ENCODE measurements at places on chromosomes 2 and 18.

- DNase-seq: no peak
Measured at GRCh38 chr2:144430722-144431391, 89.1 kb downstream of the ZEB2 start.

GRCh38 chr2:239114616-239115265 is 266.9 kb downstream of the TWIST2 start:
- no peak for DNase-seq

DNA sequence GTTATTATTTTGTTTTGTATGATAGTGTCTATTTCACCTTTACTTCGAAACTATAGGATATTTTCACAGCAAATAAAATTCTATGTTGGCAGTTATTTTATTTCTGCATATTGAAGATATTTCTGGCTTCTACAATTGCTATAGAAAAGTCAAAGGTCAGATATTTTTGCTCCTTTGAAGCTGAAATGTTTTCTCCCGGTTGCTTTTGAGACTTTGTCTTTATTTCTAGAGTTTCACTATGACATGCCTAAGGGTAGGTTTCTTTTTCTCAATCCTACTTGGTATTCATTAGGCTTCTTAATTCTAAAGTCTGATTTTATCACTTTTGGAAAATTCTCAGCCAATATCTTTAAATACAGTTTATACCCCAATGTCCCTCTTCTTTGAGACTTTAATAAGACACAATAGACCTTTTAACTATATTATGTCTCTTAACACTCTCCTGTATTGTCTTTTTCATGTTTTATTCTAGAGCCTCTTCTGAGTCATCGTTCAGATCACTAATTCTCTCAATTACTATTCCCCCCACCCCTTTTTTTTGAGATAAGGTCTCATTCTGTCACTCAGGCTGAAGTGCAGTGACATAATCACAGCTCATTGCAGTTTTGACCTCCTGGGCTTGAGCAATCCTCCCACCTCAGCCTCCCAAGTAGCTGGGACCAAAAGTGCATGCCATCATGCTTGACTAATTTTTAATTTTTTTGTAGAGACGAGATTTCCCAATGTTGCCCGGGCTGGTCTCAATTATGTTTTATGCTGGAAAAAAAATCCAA is 50.5 kb downstream of the USP37 start:
- no peak for DNase-seq

- DNase-seq: no peak
Measured at GRCh38 chr18:9987345-9987744, 73.5 kb downstream of the VAPA start.

DNA sequence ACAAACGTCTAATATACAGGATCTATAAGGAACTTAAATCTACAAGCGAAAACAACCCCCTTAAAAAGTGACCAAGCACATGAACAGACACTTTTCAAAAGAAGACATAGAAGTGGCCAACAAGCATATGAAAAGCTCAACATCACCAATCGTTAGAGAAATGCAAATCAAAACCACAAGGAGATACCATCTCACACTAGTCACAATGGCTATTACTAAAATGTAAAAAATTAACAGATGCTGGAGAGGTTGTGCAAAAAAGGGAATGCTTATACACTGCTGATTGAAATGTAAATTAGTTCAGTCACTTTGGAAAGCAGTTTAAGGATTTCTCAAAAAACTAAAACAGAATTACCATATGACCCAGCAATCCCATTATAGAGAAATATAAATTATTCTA is 1148.5 kb upstream of the FAM98A start:
- DNase-seq: no peak

GRCh38 chr18:49876536-49876935 is 63.2 kb upstream of the ACAA2 start:
- no peak for DNase-seq

- DNase-seq: no peak
Measured at GRCh38 chr2:1585635-1586034, 158.7 kb downstream of the PXDN start.

- no peak for DNase-seq
Measured at GRCh38 chr18:26908906-26909305, 43.4 kb upstream of the AQP4 start.

DNA sequence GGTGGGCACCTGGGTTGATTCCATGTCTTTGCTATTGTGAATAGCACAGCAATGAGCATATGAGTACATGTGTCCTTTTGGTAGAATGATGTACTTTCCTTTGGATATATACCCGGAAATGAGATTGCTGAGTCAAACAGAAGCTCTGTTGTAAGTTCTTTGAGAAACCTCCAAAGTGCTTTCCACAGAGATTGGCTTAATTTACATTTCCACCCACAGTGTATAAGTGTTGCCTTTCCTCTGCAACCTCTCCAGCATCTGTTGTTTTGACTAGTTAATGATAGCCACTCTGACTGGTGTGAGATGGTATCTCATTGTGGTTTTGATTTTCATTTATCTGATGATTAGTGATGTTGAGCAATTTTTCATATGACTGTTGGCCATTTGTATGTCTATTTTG is 194.8 kb downstream of the ZNF804A start:
- no peak for DNase-seq

- DNase-seq: no peak
Measured at GRCh38 chr2:202172439-202173211, 65.8 kb downstream of the SUMO1 start.

- DNase-seq: no peak
Measured at GRCh38 chr18:36381075-36381474, 83.6 kb downstream of the FHOD3 start.

DNA sequence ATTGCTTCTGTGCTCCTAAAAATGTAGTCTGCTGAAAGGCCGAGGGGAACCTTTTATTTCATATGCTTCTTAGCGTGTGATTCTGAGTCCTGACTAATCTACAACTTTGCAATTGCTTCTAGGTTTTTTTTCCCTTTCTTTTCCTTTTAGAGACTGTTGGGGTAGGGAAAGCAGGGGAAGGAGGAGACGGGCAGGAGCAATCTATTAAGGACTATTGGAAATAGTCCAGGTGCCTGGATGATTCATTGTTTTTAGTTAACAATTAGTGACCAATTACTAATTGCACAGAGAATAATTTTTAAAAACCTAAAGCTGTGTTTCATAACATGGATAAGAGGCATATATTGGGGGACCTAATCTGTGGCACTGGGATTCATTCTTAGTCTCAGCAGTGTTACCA is 49.4 kb upstream of the STON1 start:
- no peak for DNase-seq
